HepG2 (cell line): ENCODE measurements at places on chromosomes 16 and 17. TPM values are rescaled to one million over a fixed set of nuclear protein-coding genes. Genes with fewer than 3 reads are reported as not detected.

- DNase-seq: no peak
These were observed 44.3 kb downstream of the PLXDC1 start for GRCh38 chr17:39107155-39107554.

The DHODH gene
- 12.7 and 16.4 TPM in 2 replicates for total RNA-seq

GRCh38 chr16:88430185-88430523 is 22.9 kb upstream of the ZFPM1 start:
- no peak for DNase-seq

DNA sequence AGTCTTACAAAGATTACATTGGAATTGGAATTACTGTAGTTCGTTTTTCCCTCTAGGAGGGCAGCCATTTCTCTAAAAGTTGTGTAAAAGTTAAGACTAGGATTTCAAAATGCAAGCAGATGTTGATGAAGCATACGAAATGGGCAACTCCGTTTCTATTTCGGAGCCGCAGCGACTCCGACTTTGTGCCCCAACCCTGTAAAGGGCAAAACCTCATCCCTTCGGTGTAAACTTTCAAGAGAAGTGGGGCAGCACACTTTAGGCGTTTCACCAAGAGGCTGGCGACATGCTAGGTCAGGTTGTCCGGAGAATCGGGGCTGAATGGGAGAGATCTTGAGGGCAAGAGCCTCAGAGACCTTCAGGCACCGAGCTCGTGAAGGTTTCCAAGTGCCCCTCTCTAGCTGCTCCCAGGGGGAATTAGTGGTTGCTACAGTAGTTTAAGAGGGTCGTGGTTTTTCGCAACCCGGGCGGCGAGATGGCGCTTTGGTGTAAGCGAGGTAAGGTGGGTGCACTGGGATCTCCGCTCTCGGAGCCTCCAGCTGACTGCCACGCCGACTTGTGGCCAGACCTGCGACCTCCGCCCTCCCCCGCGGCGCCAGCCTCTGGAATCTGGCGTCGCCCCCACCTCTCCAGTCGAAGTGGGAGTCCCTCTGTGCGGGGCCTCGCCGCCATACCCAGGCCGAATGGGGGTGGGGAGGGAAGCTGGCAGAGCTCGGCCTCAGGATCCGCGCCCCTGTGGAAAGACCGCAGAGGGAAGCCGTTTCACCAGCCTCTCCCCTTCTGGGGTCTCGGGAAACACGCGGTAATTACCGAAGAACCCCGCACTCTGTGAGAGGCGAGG is 1.0 kb upstream of the HEXIM2 start:
- peak; percentile 90 for DNase-seq

The MYH8 gene
- total RNA-seq: not detected in 2 replicates
